ENCODE measurements at places on chromosomes 7 and 10.

GRCh38 chr7:44693641-44694313, 54.9 kb upstream of the ZMIZ2 start:
- no peak for DNase-seq

GRCh38 chr7:104096683-104097082, 107.2 kb upstream of the RELN start:
- DNase-seq: no peak

- no peak for DNase-seq
Observed at GRCh38 chr10:89269433-89270152, 18.0 kb upstream of the LIPA start.

GRCh38 chr10:78264361-78264760, 230.7 kb downstream of the RPS24 start:
- no peak for DNase-seq

GRCh38 chr10:35466170-35466569, 129.9 kb downstream of the CCNY start:
- DNase-seq: no peak

GRCh38 chr7:112188257-112188656, 17.9 kb downstream of the DOCK4 start:
- DNase-seq: no peak

Measured in CD14-positive monocyte (primary cell).